ENCODE measurements at places on chromosomes 4 and X.

- no peak for DNase-seq
Observed at GRCh38 chrX:69555481-69556041, 51.4 kb downstream of the NALF2 start.

- DNase-seq, result no peak
Observed at GRCh38 chr4:185773419-185773818, 38.6 kb downstream of the SORBS2 start.

DNA sequence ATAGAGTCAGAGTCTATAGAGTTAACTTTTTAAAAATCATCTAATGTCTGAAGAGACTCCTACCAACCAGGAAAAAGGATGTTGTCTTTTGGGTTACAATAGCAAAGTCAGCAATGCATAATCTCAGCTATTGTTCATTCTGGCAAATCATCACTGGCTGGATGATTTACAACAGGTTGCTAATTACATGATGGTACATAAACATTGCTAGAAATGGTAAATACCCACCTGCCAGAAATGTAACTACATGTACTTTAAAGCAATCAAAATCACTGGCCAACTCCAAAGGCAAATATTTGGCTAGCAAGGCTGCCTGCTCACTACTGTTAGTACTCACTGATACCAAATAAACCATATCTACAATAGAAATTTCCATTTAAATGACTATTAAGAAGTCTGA lies 91.1 kb downstream of the PPP3CA start:
- no peak for DNase-seq

- DNase-seq, result no peak
Observed at GRCh38 chr4:127780598-127780997, 1.5 kb upstream of the HSPA4L start.

GRCh38 chr4:40350627-40351227 lies 15.6 kb downstream of the CHRNA9 start:
- DNase-seq, result no peak

DNA sequence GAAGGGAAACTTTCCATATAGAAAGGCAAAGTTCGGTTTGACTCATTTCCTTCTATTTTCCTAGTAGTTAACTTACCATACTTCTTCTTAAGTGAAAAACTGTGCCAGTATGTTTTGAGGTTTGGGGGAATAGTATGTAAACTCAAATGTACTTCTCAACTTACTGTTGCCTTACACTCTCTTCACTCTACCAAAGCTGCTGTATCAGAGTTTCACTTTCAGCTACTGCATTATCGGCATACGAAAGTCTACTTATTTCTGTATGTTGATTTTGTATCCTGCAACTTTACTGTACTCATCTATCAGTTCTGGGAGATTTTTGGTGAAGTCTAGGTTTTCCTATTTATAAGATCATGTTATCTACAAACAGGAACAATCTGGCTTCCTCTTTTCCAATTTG lies 932.7 kb downstream of the FAT4 start:
- no peak for DNase-seq

DNA sequence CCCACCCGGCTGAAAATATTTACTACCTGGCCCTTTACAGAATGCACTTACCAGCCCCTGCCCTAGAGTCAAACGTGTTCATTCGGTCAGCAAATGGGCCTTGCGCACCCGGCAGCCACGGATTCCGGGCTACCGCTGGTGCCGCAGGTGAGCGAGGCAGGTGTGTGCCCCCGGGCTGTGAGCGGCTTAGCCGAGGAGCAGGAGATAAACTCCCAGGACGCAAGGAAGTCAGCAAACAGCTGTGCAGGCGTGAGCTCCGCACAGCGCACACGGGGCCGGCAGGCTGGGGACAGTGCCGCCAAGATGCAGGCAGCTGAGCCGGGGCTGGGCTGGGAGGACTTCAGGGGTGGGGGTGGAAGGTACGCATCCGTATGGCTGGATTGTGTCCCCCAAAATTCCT lies 211.2 kb upstream of the PSAPL1 start:
- DNase-seq, result no peak

DNA sequence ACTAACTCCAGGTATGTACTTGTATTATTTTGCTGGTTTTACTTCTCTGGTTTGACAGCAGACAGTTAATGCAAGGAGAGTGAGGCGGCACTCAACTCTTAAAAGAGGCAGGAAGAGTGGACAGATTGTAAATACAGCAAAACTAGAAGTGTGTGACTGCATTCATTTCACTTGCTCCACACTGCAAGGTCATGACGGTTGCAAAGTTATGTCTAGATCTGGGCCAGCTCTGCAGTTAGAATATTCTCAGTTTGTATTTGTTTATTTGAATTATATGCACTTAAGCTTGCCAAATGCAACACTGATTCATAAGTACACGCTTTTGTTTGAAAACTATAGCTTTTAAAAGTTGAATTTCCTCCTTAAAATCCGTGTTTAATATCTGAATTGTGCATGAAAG lies 148.9 kb downstream of the STIM2 start:
- DNase-seq, result no peak

DNA sequence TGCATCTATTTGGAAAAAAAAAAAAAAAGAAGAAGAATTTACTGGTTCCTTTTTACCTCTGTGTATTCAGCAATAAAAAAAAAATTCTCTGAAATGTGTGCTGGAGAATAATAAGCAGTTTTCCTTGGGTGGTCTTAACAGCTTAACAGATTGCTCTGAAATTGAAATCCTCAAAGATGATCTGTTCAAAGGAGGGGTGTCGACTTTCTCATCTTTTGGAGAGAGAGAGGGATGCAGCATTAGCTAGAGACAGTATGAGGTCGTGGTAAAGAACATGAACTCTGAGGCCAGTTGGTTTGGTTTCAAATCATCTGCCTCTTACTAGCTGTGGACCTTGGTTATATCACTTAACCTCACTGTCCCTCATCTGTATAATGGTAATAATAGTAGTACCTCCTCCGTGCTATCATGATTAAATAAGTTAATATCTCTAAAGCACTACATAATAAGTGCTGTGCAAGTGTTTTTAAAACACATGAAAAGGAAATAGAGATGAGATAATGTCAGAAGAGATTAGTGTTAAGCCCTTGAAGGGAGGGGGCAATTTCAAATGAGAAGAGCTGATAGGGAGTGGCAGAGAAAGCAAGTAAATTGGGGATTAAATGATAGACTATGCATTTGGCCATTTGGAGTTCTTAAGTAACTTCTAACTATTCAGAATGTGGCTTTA lies 109.9 kb upstream of the LIMCH1 start:
- DNase-seq, result no peak
